Stimulated activated CD8-positive, alpha-beta memory T cell treated with anti-CD3 and anti-CD28 coated beads, Interleukin-15, amount 100 ng/mL, for 4 hours (primary cell): ENCODE measurements at places on chromosomes 12 and 14.

DNA sequence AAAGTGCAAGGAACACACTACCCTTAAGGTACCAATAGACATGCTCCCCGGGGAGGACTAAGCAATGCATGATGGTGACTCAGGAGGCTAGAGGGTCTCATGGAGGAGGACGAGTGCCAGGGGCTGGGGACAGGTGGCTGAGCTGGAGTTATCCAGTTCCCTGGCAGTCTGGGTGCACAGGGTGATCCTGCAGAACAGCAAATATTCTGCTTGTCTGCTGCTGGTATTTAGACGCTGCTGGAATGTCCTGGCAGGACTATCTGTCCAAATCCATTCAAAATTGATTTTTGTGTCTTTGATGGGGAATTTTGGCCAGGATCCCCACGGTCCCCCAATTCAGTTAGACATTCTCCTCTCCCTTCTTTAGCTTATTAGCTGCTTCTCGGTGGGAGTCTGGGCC lies 138.7 kb downstream of the C12orf75 start:
- no peak for DNase-seq

DNA sequence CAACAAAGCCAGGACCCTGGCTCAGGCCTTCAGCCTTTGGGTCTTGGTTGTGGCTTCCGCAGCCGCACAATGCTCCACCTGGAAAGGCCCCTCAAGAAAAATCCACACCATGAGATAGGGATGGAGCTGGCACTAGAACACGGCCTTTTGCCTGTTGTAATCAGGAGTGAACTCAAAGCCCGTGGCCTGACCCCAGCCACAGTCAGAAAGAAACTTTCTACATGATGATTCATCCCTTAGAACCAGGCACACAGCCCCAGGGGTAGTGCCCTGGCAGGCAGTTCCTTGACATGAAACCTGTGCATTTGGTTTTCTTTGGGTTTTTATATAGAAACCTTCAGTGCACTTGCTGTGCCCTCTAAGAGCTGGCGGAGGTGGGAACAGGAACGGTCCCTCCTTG lies 5.1 kb downstream of the CLMN start:
- DNase-seq, result no peak

- DNase-seq, result no peak
These were observed 44.4 kb upstream of the PLEKHA5 start for GRCh38 chr12:19085090-19085489.

DNA sequence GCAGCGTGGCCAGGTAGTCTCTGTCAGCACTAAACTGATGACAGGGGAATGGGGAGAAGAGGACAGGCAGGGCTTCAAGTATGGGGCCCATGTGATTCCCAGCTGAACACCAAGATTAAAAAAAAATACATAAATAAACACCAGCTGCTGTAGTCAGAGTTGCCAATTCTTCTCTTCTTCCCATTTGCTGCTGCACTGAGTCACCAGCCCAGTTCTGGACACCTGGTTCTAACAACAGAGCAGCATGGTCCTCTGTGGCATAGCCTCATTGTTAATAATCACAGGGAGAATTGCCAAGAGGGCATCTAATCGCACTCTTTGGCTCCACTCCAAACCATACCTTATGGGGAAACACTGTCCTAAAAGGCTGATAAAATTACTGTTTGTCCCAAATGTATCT lies 15.1 kb downstream of the PPM1H start:
- no peak for DNase-seq

DNA sequence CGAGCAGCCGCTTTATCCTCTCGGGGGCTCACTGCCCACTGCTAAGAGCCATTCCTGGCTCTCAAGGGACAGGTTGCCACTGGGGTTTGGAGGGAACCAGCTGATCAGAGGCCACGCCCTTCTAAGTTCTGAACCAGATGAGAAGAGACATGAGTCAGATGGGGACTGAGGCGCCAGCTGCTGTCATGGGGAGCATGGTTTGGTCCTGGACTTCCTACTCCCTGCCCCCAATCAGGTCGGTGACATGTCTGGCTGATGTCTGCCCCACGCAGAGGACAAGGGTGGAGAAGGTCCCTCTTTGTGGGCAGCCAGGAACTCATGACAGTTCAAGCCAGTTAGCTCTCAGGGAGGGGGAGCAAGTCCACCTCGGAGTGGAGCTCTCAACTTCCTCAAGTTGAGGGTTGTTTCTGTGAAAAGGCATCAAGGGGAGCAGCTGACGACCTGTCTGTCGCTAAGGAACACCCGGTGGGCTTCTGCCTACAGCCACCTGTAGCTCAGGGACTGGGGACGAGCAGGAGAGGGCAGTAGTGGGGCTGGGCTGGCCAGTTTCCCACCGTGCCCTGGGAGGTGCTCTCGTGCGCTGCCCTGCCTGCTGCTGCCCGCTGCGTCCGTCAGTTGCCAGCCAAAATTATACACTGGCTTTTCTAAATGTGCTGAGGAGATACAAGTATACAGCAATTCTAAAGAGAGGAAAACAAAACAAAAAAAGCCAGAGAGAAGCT lies 20.5 kb downstream of the PSMC1 start:
- DNase-seq, result no peak

DNA sequence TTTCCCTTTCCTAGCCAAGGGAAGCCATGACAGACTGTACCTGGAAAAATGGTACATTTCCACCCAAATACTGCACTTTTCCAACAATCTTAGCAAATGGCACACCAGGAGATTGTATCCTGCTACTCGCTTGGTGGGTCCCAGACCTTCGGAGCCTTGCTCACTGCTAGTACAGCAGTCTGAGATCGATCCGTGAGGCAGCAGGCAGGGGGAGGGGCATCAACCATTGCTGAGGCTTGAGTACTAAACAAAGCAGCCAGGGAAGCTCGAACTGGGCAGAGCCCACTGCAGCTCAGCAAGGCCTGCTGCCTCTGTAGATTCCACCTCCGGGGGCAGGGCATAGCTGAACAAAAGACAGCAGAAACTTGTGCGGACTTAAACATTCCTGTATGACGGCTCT lies 218.8 kb downstream of the LRIG3 start:
- no peak for DNase-seq

DNA sequence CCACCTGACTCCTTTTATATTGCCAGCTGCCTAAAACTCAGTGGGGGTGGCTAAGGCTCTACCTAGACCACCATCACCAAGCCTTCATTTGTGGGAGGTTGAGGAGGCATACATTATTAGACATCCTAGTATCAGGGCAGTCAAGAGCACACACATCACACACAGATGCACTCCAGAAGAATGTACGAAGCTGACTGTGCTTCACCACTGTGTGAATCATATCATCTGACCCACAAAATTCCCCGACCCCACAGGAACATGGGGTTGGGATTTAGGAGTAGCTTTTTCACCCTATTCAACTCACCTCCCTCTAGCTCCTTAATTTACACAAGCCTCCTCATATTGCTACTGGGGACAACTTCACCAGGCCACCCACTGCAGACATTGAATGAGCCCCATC lies 64.8 kb upstream of the BDKRB2 start:
- no peak for DNase-seq

DNA sequence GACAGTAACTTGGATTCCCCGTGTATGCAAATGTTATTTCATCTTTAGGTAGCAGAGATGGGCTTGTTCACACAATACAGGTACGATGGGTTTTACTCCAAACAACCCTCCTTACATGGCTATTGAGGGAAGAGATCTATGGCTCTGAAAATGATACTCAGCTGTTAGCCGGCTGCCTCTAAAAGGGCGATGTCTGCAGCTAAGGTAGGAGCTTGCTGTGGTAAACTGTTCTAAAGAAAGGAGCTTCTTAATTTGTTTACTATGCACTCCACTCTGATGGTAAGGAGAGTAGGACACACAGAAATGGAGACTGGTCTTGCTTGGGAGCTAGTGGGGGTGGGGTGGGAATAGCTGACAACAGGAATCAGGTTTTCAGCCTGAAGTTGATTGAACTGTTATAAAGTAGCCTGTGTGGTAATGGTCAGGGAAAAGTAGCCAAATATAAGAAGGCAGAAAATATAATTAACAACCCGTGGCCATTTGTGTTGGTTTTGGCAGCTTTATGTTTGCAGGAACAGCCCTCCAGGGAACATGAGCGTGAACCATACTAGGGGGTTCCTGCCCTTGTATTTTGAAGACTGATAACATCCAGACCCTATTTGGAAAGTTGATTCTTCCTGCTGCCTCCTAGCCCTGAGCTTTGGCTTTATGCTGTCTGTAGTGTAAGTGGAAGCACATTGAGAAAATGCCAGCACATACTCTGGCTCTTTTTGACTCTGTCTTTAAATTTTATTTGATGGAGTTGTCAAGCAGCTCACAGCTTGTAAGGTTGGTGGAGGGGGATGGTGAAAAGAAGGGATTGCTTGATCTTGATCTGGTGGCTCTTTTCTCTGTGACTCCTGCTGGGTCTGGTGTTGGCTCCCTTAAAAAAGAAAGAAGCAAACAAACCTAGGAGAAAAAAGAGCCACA lies 929.8 kb downstream of the DIO2 start:
- DNase-seq, result no peak

DNA sequence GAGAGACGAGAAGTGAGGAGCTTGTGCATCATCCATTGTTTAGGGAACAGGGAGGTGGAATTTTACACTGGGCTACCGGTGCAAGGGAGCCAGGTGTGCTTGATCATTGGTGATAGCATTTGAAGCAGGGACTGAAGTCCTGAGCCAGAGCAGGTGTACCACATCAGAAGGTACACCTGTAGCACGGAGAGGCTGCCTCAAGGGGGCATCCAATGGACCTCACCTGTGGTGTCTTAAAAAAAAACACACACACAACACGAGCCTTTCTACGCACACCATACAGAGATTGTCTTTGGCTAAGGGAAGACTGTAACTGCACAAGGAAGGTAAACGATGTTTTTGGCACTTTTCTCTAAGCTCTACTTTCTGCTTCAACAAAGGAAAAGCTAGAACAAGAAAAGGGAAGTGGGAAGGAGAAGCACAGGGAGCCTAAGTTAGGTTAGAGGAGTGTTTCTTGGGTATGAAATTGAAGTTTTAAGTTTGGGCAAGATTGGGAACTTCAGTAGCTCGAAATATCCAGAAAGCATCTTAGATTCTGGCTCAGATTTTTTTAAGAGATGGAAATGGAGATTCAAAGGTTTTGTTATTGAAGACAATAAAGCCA lies 334.3 kb upstream of the FBXO33 start:
- DNase-seq, result no peak

- no peak for DNase-seq
These were observed 81.1 kb downstream of the PELI2 start for GRCh38 chr14:56199095-56199981.

- no peak for DNase-seq
These were observed at the start of gene KRT75 for GRCh38 chr12:52434081-52434733. KRT75 (minus strand) TSS chr12:52434371; CDS start chr12:52434304, 67 bp downstream.

DNA sequence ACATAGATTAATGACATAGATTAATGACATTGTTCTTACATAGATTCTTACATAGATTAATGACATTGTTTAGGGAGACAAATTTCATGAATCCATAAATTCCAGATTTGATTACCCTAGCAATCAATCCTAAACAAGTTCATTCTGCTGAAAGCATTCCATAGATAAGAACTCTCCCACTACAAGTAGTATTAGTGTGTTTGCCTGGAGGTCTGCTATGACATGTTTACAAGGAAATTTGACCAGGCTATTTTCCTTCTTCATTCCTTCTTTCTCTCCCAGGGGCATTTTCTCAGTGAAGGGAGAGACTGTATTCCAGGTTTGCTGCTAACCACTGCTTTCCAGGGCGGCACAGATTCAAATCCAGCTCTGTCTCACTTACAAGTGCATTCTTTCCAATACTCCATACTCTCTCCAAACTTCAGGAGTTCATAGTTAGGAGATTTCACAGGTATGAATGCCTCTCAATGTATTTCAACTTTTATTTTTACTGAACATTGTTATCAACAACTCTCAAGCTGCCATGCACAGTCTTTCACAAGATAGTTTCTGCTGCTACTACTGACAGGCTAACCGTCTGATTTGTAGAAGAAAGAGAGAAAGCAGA lies 134.5 kb downstream of the SLC38A1 start:
- DNase-seq, result no peak

DNA sequence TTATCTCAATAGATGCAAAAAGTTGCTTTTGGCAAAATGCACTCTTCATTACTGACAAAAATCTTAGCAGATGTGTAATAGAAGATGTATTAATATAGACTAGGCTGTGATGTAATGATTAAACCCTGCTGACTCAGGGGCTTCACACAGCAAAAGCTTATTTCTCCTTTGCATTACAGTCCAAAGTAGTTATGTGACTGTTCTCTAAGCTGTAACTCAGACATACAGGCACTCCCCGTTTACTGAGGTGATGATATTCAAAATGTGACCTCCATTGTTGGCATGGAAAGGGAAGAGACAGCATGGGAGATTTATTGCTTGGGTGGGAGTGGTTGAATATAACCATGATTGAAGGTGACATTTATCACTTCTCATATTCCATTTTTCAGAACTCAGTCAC lies 331.5 kb downstream of the SNAPC1 start:
- DNase-seq, result no peak

DNA sequence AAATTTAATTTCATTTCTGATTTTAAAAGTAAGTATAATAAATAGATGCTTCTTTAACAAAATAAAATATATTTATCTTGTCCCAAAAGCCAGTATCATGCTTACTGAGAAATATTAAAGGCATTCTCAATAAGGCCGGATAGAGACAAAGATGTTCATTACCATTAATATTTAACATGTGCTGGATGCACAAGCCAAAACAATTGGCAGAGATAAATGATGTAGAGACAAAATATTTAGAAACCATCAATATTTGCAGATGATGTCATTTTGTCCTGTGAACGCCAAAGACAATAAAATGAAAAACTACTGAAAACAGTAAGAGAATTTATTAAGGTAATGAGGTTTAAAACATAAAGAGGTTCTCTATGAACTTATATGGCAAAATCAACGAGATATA lies 313.5 kb downstream of the ITPR2 start:
- DNase-seq, result no peak

- DNase-seq, result no peak
These were observed 43.2 kb downstream of the CPSF2 start for GRCh38 chr14:92164958-92165357.

DNA sequence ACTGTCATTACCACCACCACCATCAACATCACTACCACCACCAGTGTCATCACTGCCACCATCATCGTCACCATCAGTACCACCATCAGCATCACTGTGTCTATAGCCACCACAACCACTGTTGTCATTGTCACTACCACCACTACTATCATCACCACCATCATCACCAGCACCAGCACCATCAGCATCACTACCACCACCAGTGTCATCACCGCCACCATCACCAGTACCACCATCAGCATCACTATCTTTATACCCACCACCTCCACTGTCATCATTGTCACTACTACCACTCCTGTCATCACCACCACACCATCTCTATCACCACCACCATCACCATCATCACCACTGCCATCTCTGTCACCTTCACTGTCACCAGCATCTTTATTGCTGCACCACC lies 60.6 kb downstream of the BEGAIN start:
- DNase-seq, result no peak

DNA sequence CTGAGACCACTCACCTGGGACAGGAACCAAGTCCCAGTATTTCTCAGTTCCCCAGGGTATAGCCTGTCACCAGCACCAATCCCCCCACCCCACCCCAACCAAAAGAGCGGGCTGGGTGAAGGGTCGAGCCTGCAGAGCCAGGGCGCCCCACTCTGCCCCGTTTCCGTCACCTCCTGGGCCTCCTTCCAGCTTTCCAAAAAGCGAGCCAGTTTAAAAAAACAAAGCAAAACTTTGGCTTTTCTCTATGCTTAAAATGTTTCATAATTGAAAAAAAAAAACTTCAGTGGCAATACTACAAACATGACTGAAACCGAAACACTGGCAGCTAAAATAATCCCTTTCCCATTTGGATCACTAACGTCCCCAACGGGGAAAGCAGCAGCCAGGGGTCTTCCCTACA lies 7.5 kb downstream of the CAMKK2 start:
- no peak for DNase-seq

GRCh38 chr12:111203446-111203845 lies 165.4 kb downstream of the PHETA1 start:
- no peak for DNase-seq

GRCh38 chr14:54769951-54770863 lies 132.4 kb downstream of the GCH1 start:
- no peak for DNase-seq
